ENCODE measurements at places on chromosomes 12 and 14. TPM values are rescaled to one million over a fixed set of nuclear protein-coding genes. Genes with fewer than 3 reads are reported as not detected.

FBRSL1 gene
- 43.0 TPM for total RNA-seq

BEGAIN gene
- total RNA-seq, result 9.3 TPM

PLCZ1 gene
- total RNA-seq, result not detected

SLC6A12 gene
- total RNA-seq, result 1.4 TPM

MDGA2 gene
- not detected for total RNA-seq

DNA sequence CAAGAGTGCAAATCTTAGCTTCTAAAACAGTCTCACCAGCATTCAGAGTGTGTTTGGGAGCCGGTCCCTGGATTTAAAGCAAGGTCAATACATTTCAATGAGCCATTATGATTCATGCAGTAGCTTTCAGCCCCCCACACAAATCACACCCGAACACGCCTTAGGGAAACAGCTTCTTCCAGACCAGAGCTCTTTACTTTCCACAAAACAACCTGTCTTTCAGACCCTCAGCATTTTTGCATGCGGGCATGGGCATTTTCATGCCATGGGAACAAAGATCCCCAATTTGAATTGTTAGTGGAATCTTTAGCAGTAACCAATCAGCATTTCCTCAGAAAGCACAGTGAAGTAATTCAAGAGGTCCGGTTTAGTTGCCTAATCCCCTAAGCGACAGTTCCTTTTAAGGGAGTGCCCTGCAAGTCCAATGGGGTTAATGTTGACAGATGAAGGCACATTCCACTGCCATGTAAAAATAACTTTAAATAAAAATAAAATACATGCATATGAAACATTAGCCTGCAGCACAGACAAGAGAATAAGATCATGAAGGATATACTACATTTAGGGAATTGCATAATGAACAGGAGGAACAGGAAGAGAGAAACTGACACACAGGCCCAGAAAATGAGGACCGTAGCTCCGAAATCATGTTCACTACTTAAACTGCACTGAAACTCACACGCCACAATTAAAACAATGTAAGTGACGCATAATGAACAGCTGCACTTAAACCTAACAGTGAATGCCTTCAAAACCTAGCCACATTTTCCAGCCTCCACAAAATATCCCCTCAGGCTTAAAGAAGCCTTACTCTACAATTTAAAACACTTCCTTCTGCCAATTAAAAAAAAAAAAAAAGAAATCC lies 4.0 kb downstream of the VPS37B start:
- DNase-seq, result no peak

DNA sequence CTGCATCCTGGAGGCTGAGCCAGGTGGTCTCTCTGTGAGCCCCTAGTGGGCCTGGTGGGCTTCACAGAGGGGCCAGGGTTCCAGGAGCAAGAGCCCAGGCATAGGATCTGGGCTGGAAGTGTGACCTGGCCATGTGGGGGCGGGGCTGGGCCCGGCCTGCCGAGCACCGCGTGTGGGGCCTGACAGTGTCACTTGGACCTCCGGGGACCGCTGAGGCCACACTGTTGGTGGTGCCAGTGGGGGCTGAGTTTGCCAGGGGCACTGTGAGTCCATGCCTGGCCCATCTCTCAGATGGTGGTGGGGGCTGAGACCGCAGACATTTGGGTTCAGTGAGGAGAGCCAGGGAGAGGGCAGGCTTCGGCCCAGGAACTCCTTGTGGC lies 5.2 kb downstream of the FBRSL1 start:
- no peak for DNase-seq

DNA sequence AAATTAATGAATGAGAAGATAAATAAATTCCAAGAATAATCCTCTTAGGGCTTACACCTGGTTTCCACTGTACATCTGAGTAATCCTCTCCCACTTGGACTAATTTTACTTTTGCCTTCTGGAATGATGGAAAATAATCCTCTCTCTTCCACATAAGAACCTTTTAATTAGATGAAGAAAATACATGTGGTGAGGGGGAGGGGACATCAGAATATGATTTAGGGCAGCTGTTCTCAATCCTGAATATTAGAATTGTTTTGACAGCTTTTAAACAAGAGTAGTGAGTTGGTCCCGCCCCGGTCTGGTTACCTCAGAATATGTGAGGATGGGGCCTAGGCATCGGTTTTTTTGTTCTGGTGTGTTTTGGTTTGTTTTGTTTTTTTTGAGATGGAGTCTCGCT lies 51.5 kb downstream of the HECTD4 start:
- no peak for DNase-seq

- DNase-seq, result no peak
Observed at GRCh38 chr14:24873551-24873950, 176.4 kb downstream of the STXBP6 start.

DNA sequence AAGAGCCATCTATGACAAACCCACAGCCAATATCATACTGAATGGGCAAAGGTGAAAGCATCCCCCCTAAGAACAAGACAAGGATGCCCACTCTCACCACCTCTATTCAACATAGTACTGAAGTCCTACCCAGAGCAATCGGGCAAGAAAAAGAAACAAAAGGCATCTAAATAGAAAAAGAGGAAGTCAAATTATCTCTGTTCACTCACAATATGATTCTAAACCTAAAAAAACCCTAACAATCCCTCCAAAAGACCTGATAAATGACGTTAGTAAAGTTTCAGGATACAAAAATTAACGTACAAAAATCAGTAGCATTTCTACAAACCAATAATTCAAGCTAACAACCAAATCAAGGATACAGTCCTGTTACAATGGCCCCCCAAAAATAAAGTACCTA lies 26.9 kb downstream of the MDM1 start:
- no peak for DNase-seq

GRCh38 chr12:110861729-110862128 lies 14.9 kb downstream of the CCDC63 start:
- no peak for DNase-seq

DNA sequence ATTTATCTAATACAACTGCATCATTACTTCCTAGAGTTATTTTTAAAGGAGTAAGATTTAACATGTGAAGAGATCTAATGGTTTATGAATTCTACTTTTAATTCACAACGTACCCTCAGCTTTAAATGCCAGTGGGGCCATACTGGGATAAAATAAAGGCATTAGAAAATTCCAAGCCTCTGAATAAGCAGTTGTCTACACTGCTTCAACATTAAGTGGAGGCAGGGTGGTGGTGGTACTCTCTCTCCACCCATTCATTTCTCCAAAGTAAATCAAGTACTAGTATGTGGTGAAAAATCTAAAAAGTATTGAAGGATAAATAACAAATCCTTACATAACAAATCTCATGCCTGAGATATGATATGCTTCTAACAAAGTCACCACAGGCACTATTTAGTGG lies 52.4 kb downstream of the FERMT2 start:
- no peak for DNase-seq

- DNase-seq, result no peak
Observed at GRCh38 chr12:104682790-104683279, 226.1 kb downstream of the CHST11 start.

DNA sequence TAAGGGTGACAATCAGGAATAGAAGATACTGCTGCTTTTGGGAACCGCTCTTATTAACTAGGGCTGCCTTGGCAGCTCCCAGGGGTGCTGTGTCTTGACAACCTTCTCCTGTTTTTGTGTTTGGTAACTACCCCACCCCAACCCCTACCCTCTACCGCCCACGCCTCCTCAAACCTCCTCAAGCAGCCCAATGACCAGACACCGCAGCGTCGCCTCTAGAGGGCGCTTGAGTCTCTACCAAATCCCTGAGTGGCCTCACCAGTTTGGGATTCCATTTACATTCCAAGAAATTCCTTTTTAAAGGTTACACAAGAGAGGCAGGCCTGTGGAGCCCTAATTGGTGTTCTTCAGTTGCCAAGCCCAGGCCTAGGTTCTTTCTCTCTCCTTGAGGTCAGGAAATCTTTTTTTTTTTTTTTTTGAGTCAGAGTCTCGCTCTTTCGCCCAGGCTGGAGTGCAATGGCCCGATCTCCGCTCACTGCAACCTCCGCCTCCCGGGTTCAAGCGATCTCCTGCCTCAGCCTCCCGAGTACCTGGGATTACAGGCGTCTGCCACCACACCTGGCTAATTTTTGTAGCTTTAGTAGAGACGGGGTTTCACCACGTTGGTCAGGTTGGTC lies 72.4 kb upstream of the USP44 start:
- peak; percentile 62 for DNase-seq

- no peak for DNase-seq
Observed at GRCh38 chr12:120060196-120060595, 56.4 kb downstream of the RAB35 start.

DNA sequence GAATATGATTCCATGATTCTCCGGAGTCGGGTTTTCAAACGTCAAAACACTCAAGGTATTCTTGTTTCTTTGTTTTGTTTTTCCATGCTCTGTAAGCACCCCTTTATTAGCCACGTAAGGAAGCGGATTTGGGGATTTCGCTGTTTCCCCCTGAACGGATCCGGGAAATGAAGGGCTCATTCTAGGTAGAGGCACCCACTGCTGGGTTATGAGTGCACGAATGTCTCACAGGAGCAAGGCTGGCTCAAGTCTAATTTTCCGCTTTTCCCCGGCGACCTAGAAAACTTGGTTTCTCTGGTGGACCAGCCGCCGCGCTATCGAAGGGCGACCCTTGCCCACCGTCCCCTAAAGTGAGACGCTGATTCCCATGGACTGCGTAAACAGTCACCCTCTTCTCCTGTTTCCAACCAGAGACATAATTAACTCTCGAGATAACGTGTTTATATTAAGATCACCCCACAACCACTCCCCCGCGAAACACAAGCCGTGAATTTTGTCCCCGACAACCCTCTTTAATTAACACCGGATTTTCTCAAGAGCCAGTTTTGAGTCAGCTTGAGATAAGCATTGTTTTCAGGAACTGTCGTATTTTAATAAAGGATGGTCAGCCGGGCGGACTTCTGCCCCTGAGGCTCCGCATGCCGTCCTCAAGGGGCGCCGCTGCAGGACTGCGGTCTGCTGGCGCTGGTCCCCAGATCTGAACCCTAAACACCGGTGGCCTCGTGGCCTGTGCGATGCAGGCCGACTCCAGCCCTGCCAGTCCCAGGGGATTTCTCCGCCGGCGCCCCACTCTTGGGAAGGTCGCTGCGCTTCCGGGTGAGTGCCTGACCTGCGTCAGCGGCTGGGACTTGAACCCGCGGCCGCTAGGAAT lies 515 bp upstream of the ABCC9 start:
- peak; percentile 60 for DNase-seq

- no peak for DNase-seq
Observed at GRCh38 chr12:80576641-80577418, 130.6 kb upstream of the MYF6 start.

DNA sequence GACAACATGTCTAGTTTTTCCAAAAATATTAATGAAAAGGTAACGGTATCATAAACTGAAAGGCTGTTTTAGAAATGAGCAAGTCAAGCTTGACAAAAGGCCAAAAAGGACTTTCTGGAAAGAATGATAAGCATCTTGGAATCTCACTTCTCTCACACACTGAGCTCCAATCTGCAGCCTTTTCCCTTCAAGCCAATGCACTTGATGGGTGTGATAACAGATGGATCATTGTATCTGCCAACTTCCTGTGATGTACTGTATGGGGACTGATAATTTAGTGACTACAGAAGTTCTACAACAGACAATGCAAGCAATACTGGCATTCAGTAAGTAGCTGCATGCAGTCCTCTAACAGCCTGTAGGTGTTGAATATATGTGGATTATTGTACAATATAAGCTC lies 147.1 kb downstream of the MED13L start:
- no peak for DNase-seq

DNA sequence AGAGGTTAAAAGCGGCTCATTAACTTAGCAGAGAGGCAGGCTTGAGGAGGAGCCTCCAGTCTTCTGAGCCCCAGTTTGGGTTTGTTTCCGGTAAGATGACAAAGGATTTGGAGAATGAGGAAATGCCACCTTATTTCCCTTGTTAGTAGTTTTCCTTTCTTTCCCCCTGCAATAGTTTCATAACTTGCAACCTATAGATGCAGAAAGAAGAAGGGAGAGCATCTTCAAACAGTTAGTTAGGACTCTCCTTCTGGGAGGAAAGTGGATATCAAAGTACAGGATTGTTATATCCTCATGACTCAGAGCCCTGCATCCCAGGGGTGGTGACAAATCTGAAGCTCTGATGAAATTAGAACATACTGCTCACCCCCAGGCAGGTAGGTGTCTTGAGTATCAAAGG lies 180.7 kb upstream of the SLC38A2 start:
- DNase-seq, result no peak

DNA sequence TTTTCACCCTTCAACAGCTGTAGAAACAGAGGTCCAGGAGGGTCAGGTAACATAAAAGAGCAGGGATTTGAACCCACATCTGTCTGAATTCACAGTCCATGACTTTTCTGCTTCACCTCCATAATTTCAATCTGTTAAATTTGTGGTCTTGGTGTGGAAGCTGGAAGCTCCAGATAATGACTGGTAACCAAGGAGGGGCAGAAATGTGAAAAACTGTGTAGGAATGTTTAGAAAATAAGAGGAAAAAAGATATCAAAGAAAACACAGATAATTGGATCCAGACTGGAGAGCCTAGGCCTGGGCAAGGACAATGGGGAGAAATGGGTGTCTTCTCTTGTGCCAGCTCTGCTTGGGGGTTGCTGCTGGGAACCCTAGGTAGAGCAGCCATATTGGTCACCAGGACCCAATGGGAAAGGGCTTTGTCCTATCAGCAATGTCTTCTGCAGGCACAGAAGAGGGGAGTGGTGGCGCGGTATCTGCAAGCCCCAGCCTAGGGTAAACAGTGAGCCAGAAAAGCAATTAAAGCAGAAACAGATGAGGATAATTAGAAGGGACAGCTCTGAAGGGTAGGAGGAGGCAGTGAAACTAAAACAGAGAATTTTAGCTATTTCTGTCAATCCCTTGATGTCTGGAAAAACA lies 54.3 kb upstream of the CCDC91 start:
- no peak for DNase-seq

DNA sequence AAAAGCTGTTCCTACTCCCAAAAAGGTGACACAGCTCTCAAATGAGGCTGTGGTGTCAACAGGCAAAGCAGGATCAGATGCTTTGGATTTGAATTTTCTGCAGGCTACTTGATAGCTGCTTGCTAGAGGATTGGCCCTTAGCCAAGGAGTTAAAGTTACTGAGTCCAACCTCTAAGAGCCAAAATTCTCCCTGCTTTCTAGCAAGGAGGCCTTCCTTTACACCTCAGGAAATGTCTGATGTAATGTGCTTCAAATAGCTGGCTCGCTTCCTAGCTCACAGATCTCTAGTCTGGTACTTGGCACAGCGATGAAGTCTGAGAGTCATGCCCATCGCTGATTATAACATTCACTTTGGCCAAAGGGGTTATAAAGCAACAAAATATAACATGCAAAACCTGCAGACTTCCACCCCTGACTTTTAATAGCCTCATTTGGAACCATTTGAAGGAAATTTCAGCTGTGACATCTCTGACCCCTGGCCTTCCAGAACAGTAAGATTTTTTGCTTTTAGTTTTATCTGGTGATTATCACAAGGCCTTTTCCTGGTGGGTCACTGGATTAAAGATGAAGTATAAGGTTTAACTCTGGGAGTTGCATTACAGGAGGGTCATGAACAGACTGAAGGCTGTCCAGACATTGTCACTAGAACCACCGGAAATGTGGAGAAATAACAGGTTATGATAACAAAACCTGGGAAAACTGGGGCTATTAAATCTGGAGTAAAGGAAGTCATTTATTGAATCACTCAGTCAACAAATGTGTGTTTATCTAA lies 189.7 kb downstream of the EPS8 start:
- no peak for DNase-seq
